ENCODE measurements at places on chromosomes 7 and 10.

DNA sequence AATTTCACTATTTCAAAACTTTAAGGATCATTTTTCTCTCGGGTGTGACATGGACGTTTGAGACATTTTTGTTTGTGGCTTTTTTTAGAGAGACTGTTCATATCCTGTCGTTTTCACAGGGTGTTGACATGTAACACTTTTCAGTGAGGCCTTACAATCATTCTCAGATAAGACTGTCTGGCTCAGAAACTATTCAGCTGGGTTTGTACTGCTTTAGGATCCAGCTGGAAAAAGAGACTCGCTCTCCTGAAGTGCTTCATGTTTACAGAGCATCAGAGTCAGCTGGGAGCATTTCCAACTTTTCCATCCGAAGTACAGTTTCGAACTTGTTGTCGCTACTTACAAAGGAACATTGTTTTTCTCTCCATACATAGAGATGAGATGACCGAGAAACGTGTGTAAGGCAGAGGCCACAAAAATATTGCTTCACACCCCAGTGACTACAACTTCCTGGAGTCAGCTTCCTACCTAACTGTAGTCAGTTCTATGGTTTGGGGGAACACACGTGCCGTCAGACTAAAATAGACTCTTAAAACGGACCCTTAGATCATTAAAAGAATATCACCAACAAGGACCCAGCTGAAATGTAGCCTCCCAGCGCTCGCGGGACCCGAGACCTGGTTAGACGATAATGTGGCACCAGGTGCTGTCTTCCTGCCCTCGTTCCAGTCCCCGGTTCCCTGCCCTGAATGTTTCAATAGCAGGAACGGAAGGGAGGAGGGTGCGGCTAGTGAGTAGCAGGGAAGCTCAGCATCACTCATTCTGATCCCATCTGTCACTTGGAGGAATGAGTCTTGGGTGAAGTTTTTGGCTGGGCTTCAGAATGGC is 78.0 kb downstream of the MKI67 start:
- no peak for DNase-seq

- DNase-seq, result no peak
Measured at GRCh38 chr10:2620827-2621521, 446.4 kb upstream of the PFKP start.

GRCh38 chr7:37552030-37552429 is 103.4 kb upstream of the ELMO1 start:
- no peak for DNase-seq

DNA sequence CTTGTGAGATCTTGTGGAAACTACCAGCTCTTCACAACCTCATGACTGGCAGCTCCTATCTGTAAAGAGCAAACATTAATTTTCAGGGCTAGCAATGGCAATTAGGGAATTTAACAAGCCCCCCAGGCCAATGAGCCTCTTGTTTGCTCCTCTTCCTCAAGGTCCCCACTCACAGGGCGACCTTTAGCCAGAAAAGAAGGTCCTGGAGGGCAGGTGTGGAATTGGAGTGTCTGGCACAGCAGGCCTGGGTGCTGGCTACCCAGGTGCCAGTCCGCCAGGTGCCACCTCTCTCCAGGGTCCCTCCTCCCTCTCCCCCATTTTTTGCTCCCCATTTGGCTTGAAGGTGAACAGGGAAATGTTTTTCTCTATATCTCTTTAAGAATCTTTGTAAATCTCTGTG is 1.9 kb upstream of the CEP55 start:
- no peak for DNase-seq

GRCh38 chr7:96833676-96834453 is 124.2 kb upstream of the SEM1 start:
- DNase-seq, result no peak
